ENCODE measurements at places on chromosomes 13 and 19.

DNA sequence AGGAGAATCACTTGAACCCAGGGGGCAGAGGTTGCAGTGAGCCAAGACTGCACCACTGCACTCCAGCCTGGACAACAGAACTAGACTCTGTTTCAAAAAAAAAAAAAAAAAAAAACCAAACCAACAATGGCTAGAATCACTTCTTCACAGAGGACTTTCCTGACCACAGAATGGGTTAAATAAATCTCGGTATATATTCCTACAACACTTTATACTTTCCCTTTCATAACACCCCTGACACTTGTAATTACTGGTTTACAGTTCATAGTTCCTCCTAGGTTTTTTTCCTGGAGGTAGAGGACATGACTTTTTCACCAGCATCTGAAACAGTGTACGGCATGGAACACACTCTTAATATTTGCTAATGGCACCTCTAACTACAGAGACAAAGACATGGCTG is 31.4 kb downstream of the ZDHHC20 start:
- no peak for DNase-seq

- DNase-seq = no peak
Observed at GRCh38 chr19:54430306-54431254, 15.3 kb downstream of the TTYH1 start.

- no peak for DNase-seq
Observed at GRCh38 chr19:16741084-16741483, 21.4 kb downstream of the NWD1 start.

DNA sequence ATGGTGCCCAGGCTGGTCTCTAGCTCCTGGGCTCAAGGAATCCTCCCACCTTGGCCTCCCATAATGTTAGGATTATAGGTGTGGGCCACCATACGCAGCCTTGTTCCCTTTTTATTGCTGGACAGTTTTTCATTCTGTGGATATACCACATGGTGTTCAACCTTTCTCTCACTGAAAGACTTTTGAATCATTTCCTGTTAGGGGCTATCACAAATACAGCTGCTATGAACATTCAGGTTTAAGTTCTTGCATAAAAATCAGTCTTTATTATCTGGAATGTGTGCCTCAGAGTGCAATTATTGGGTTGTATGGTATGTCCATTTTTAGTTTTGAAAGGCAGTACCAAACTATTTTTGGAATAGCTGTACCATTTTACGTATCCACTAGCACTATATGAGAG is 647.2 kb downstream of the LIG4 start:
- no peak for DNase-seq

- DNase-seq = no peak
Observed at GRCh38 chr19:1505991-1506881, 6.6 kb downstream of the ADAMTSL5 start.

- DNase-seq = no peak
Observed at GRCh38 chr13:43665388-43665787, 121.4 kb downstream of the ENOX1 start.

GRCh38 chr19:6524311-6524710 is 6.5 kb upstream of the TNFSF9 start:
- DNase-seq = peak; percentile 67

DNA sequence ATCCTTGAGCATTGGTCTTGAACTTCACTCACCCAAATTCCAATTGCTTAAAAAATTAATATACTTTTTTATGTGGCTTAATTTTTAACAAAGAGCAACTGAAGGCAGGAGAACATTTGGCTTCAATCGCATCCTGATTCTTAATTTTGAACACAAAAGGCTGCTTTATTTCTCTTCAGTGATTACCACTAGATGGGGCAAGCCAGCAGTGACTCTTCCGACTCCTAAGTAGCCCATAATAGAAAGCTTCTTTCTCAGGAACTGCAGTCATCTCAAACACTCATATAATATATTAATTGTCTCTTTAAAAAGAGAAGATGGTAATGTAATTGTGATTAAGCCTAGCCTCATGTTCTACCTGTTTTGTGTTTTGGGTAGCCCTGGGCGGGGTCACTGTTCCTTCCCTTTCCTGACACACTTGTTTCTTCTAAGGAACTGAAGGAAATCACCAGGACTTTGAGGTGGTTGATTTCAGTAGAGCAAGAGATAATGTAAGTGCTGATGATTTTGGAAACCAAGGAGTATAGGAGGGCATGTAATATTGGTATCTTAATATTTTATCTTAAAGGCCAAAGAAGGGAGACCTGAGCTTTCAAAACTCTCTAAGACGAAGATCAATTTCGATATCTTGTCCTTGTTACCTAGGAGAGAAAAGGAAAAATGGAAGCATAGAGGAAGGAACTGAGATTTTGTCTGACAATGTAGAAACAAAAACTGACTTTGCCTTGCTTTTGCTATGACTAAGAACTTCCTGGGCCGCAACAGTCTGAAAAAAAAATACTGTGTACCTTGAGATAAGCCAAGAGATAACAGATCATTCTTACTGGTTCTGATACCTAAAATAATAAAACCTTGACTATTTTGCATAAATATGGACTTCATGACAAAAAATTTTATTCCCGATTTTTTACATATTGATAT is 73.1 kb downstream of the TNFSF13B start:
- DNase-seq = peak; percentile 9

- no peak for DNase-seq
Observed at GRCh38 chr19:17078920-17079709, 3.5 kb downstream of the MYO9B start.

DNA sequence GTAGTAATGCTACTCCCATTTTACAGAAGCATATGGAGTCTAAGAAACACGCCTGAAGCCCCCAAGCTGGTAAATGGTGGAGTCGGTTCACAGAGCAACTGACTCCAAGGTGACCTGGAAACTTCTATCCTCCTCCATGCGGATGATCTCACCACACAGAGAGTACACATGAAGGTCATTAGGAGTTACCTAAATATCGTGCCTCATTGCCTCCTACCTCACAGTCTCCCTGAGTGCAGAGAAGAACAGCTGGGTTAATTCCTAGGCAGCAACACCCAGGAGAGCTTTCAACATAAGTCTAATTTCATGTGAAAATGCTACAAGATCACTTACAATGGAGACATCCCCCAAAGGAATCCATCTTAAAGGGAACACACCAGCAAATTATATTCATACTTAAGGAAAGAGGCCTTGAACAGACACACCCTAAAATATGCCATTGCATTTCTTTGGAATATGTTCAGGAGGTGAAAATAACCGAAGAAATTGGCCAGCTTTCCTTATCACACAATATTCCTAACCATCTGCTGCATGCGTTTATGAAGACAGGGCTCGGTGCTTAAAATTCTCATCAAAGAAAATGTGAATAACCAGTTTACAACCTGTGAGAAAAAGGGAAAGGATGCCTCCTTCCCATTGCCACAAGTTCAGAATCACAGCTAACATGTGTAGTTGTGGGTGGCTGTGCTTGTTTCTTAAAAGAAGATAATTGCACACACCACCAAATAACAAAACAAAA is 203.6 kb upstream of the NBEA start:
- DNase-seq = no peak

DNA sequence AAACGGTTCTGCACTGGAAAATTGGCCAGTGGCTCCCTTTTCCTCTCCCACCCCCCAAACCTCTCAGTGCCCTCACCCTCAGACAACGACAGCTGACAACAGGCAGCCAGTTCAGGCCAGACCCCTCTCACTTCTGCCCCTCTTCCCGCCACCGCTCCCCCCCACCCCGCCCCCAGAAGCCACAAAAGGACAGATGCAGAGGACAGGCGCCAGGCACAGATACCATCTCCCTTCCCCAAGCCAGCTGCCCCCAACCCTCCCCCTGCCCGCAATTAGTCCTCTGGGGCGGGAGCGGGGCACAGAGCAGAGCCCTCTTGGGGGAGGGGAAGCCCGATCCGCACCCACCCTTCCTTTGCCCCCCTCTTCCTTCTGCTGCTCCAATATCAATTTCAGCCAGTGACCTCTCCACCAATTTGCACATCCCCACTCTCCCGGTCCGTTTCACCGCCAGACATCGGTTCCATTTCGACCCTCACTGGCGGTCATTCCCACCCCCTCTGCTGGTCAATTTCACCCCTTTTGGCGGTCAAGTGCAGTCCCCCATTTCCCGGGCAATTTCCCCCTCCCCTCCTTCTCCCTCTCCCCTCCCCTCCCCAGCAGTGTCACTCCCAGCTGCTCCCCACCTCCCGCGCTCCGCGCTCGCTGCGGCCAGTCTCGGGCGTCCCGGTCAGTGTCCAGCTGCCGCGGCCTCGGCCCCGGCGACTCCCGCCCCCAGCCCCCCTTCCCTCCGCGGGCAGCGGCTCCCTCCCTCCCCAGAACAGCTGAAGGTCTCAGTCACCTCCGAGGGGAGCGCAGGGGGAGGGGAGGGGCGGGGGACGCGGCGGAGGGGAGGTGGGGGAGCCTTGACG is at the start of gene SHD:
SHD (plus strand) TSS at position 848 of the 848 bp plus-strand sequence. CDS start 798 bp downstream, outside the sequence.
- no peak for DNase-seq

GRCh38 chr19:22608441-22608840 is 25.7 kb upstream of the ZNF492 start:
- DNase-seq = no peak

GRCh38 chr13:20431687-20432384 is 93.8 kb downstream of the CRYL1 start:
- DNase-seq = no peak

- DNase-seq = no peak
Observed at GRCh38 chr19:13942023-13942684, 3.9 kb upstream of the PODNL1 start.

DNA sequence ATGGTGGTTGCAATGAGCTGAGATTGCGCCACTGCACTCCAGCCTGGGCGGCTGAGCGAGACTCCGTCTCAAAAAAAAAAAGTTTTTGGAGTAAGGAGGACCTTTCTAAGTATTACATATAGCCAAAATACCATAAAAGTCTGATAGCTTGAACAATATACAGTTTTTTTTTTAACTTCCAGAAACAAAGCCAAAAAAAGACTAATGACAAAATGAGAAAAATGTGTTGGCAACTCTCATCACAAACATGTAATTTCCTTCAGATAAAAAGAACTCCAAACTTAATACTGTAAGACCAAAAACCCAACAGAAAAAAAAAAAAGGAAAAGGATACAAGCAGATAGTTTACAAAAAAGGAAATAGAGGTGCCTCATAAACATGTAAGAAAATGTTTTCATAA is 68.2 kb upstream of the MED4 start:
- DNase-seq = peak; percentile 17

DNA sequence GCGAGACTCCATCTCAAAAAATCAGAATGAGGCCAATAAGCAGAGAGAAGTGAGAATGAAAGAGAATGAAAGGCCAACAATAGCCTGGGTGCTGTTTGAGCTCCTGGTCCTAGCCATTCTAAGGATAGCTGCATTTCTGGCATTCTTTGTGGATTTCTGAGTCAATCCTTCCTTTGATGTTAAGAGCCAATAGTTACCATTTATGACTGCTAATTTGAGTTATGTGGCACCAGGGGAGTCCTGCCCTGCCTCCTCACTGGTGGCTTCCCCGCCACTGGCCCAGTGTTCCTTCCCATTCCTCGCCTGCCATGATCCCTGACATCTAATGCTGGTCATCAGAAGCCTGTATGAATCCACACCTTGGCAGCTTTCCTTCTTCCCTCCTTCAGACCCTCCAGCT is 991.2 kb downstream of the UQCRFS1 start:
- DNase-seq = no peak

DNA sequence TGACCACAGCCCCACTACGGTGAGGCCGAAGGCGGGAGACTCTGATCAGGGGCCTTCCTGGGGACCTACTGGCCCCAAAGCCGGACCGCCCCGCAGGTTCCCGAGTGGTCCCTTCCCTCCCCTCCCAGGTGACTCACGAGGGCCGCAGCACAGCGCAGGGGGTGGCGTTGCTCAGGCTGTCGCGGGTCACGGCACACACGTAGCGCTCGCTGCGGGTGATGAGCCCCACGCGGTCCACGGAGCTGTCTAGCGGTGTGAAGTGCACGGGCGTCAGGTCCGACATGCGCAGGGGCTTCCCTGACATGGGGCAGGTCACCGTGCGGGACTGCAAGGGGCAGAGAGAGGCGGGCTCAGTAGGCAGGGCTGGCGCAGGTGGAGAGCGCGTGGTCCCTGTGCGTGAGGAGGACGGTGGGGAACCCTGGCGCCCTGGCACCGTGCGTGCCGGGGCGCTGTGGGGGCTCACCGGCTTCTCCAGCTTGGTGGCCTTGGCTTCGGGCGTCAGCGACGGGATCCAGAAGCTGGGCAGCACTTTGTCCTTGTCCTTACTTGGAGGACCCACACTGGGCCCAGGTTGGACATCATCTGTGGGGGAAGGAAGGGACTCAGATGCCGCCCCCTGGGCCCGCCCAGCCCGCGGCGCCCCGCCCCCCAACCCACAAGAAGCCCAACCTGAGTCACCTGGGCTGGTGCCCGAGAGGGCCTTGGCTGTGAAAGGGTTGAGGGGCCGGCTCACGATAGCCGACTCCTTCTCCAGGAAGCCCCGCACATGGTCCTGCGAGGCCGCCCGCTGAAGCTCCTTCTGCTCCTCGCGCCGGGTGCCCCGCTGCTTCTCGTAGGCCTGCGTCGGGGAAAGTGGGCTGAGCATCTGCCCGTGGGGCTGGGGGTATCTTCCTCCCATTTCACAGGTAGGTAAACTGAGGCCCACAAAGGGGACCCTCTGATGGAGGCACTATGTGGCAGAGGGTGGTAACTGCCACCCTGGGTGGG is 23.7 kb downstream of the NOSIP start:
- no peak for DNase-seq

DNA sequence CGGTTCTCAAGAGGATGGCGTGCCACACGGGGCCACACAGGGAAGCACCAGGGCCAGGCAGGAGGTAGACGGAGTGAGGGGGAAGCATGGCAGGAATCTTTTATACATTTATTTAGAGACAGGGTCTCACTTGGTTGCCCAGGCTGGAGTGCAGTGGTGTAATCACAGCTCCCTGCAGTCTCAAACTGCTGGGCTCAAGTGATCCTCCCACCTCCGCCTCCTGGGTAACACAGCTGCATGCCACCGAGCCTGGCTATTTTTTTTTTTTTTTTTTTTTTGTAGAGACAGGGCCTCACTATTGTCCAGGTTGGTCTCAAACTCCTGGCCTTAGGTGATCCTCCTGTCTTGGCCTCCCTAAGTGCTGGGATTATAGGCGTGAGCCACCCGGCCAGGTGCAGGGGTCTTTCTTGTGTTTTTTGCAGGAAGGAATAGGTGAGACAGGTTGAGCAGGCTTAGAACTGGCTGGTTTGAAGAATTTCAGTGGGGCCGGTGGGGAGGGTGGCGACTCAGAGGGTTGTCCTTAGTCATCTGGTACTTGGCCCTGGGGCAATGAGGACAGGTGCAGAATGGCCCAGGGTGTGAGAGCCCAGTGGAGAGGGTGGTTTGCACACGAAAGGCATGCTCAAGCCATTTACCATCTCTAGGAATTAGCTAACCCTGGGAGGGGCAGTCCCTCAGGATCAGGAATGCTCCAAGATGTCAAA is 7.6 kb downstream of the SSC5D start:
- no peak for DNase-seq
